ENCODE measurements at places on chromosomes 1 and 21. TPM values are rescaled to one million over a fixed set of nuclear protein-coding genes. Genes with fewer than 3 reads are reported as not detected.

- no peak for DNase-seq
Observed at GRCh38 chr1:184022668-184023067, 14.9 kb downstream of the COLGALT2 start.

DNA sequence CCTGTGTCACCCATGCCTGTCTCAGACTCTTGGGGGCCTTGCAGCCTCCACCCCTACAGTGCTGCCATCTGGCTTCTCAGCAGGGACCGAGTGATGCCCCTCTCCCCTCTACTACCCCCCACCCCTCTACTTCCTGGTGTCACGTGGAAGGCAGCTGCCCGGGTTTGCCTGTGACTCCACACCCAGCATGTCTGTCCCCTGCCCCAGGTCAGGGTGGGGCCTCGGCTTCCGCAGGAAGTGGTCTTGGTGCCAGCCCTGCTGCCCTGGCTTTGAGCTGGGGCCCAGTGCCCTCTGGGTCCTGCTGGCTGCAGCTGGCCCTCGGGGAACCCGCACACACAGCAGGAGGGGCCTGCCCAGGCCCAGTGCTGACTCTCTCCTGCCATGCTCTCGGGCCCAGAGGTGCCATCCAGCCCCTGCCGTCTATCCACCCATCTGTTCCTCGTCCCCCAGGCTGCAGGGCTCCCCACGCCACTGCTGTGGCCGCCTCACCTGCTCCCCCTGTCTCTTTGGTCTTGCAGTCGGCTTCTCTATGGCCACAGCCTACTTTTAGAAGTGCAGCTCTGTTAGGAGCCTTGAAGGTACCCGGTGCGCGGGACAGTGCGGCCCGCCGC lies 24.0 kb downstream of the PLCH2 start:
- DNase-seq: peak; percentile 49

DNA sequence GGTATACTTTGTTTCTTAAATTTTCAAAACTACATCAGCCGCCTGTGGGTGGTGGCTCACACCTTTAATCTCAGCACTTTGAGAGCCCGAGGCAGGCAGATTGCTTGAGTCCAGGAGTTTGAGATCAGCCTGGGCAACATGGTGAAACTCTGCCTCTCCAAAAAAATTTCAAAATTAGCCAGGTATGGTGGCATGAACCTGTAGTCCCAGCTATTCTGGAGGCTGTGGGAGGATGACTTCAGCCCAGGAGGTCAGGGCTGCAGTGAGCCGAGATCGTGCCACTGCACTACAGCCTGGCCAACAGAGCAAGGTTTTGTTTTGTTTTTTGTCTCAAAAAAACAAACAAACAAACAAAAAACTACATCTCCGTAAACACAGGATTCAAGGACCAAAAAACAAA lies 3.3 kb downstream of the EYA3 start:
- no peak for DNase-seq

DNA sequence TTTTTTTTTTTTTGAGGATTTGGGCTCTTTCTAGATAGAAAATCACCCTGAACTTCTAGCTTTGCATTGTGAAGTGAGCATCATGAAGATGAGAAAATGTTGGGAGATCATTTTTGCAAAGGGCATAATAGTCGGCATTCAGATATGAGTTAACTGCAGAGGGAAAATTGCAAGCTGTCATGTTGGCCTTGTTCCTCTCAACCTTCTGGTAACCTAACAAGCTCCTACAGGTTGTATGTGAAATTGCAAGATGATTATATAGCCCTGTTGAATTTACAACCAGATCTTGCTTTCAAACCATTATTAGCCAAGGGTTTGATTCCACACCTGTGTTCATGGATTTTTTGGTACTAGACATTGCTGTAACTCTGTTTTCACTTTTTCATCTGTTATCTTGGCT lies 2.2 kb downstream of the ELOA start:
- no peak for DNase-seq

- no peak for DNase-seq
Observed at GRCh38 chr1:65036570-65037051, 70.3 kb upstream of the JAK1 start.

GRCh38 chr1:48873944-48874343 lies 97.3 kb upstream of the BEND5 start:
- no peak for DNase-seq

YBEY gene
- 14.9 TPM for total RNA-seq

NBPF10 gene
- 1.5 TPM for total RNA-seq

PTPRC gene
- total RNA-seq: 499 TPM

NUAK2 gene
- 1.9 TPM for total RNA-seq

AKR7A3 gene
- 0.54 TPM for total RNA-seq

FRRS1 gene
- total RNA-seq: 4.2 TPM

PDE9A gene
- total RNA-seq: 11.1 TPM

All from activated CD8-positive, alpha-beta T cell treated with anti-CD3 and anti-CD28 coated beads for 36 hours (primary cell).